ENCODE measurements at places on chromosomes 2 and 18.

DNA sequence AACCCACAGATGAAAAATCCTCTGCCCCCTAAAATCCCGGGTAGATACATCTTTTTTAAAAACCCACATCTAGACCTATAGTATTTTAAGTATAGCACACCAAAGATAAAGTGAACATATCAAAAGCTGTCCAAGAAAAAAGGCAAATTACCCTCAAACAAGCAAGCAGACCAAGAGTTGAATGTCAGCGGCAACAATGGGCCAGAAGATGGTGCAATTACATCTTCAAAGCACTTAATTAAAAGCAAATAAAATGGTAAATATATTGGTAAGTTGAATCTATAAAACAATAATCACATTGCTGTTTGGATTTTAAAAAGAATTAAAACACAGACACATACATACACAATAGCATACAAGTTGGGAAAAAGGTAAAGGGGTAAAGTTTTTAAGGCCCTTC is 98.5 kb downstream of the MYOM1 start:
- no peak for DNase-seq

- no peak for DNase-seq
Observed at GRCh38 chr2:229417176-229417575, 146.1 kb upstream of the PID1 start.

DNA sequence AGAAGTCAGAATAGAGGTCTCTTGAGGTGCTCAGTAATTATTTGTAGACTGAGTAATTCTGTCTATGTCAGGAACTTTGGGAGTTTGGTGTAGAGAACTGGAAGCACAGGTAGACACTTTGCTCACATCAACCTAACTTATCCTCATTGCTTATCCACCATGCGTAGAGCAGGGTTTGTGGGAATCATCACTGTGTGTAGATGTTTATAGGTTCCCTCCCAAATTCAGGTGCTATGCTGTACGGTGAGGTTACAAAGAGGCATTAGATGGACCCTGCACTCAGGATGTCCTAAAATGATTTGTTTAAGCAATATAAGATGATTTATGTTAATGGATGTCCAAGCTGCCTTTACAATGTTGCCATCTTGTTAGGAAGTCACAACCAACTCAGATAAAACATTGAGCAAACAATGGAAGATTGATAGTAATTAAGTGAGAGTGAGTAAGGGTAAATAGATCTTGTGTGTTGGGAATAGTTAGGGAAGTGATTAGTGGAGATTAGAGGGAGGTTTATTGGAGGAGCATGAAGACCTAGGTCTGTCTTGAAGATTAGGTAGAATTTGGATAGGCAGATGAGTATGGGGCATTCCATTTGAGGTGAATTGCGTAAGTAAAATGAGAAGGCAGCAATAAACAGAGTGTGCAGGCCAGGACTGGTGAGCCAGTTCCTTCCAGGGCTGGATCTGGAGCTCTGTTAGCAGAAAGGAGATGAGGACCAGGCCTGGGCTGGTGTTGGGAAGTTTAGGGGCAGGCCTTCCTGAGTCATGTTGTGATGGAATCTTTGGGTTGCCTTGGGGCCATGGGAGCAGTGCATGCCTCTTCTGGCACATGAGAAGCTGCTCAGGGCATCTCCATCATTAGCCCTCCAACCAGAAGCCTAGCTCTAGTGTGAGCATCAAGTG is 12.1 kb downstream of the EPAS1 start:
- DNase-seq: peak; percentile 98

DNA sequence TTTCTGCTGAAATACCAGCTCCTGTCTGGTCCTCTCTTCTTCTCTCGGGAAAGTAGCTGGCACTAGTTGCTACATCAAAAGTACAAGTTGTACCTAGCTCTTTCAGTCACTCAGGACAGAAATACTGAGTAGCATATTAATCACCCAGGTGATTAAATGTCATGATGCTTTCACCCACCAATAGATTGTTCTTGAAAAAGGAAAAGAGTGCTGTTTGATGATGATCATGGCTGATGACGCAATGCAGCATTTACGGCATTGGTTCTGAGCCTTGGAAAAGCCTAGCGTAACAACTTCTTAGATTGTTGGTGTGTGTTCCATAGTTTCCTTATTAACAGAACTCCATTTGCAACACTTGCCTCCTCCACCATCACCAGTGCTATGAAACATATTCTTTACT is 190.7 kb downstream of the CDH7 start:
- peak; percentile 93 for DNase-seq

- DNase-seq: no peak
Observed at GRCh38 chr18:69697069-69697468, 250.6 kb downstream of the CD226 start.

DNA sequence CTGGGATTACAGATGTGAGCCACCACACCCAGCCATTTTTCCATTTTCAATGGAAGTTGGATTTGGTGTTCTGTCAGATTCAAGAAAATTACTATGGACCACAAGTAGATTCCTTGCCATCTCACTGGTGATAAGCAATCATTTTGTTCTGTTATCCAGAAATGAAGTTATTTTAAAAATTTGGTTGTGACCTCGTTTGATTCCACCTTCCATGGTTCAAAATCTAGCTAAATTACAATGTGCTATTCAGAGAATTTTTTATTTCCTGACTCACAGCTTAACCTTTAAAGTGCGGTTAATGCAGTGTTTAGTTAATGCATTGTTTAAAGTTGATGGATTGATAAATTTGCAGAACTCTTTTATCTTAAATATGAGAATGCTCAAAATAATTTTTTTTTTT is 243.2 kb upstream of the BOD1L2 start:
- DNase-seq: no peak

- DNase-seq: peak; percentile 93
Observed at GRCh38 chr18:75489493-75490190, 62.1 kb upstream of the SMIM21 start.

GRCh38 chr2:233147136-233147828 is 87.1 kb downstream of the INPP5D start:
- DNase-seq: no peak

GRCh38 chr2:107197594-107198294 is 311.8 kb upstream of the ST6GAL2 start:
- no peak for DNase-seq

DNA sequence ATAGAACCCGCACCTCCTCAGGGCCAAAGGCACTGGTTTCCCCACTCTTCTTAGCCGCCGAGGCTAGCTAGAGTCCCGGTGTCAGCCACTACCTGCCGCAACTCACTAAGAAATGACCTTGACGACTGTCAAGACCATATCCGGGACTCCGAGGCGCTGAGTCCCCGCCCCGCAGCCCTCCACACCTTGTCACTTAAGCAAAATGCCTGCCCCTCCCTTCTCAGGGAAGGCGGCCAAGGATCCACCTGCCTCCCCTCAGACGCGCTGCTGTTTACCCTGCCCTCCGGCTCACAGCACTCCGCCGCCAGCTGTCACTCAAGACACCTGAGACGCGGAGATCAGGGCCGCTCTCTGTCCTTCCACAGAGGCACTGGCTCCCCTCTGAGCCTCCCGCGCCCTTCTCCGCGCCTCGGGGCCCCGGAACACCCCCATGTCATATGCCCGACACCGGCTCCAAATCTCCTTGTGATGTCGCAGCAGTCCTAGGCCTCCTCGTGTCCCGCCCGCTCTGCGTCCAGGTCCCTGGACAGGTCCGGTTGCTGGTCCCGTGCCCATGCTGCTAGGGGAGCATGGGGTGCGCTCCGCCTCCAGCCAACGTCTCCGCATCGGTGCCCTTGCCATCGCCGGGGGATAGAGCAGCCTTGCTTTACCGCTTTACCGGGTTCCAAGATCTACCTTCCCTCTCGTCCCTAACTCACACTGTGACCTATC is 32.5 kb upstream of the REG3G start:
- DNase-seq: no peak

DNA sequence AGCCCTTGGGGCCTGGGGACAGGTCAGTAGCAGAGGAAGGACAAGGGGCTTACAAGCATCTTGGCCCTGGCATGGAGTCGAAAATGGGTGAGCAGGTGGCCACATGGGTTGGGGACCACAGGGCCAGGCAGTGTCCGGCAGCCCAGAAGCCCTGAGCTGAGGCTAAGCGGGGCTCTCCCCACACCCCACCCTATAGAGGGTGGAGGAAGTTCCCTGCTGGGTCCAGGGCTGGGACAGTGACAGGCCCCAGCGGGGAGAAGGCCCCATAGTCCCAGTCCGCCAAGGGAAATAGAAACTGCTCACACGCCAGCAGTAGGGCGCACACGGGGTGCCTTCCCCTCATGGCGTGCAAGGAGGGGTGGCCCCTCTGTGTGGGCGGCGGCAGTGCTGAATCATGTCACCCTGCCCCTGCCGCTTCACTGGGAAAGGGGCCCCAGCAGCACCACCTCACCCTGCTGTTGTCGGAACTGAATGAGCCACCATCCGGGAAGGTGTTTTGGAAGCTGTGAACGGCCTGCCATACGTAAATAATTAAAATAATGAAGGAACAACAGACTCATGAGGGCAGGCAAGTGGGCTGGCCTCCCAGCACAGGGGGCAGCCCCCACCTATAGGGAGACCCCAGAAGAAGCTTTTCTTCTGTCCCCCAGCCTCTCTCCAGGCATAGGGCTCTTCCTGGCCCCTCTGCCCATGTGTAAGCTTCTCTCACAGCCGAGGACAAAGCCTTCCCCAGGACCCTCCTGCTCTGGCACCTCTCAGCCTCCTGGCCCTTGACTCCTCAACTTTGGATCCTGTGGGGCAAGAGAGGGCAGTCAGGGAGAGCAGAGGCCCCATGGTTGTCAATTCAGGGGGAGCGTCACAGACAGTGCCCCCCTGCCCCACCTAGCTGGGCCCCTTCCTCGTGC is 12.7 kb upstream of the DUSP2 start:
- DNase-seq: no peak

DNA sequence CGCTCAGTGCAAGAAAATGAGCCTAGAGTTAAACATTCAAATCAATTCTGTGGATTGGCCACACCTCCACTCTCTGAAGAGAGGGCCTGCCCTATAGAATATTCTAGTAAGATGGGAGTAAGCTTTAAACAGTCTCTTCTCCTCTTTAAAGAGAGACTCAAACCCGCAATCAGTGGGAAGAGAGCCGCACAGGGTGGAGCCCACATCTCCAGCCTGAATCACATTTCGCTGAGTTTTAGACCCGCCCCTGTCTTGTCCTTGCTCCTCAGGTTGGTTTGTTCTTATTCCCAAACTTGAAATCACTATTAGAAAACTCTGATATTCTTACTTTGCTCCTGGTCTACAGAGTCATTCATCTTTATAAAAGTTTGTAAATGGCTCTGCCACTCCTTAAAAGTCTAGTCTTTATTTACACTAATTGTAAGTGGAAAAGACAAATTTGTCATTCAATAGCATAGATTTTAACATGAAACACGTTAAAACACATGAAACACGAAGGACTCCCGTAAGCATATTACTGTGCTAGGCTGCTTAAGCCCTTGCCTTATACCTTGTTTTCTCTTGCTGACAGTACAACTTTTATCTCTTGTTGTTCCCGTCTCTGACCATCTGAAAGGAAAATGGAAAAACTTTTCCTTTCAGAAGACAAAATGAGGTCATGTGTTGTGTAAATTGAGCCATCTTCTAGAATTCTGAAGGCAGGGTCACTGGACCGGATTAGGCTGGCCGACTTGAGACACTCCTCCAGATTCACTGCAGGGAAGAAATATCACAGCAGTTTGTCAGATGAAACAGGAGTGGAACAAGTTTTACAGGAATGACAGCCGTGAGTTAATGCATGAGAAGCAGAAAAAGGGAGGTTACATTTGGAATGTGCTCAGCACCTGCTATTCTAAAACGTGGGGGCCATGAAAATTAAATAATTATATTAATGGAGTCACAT is 5.6 kb downstream of the DSC1 start:
- peak; percentile 86 for DNase-seq

DNA sequence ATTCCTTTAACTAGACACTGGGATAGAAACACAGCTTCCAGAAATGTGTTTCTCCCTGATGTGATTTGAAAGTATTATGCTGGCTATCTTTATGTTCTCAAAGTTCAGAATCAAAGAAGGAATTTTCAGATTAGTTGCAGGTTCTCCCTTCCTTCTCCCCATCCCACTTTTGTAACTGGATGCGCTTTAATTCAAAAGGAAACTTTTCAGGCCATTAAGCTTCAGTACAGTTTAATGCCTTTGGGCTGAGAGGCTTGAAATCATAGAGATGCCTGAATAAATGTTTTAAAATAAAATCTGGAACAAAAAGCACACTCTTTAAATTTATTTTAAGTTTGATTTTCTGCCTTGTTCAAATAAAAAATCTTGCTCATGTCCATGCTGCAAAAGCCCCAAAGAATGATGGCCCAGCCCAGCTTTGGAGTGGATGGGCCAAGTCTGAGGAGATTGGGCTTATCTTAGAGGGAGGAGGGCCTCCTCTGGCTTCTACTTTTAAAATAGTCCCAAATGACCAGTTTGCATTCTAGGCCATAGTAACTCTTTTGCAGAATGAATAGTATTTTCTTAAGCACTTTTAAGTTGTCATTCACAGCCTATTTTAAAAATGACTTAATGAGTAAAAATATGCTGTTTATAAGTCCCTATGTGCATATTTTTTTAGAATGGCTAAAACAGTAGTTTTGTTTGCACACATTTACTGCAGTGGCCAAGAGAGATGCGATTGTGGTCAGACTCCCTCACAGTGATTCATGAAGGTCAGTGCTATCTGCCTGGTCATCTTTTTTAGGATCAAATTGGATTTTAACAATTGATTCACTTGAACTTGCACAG is 129.2 kb downstream of the MTX2 start:
- DNase-seq: no peak

- no peak for DNase-seq
Observed at GRCh38 chr2:158651358-158652057, 143.6 kb upstream of the DAPL1 start.

- peak; percentile 93 for DNase-seq
Observed at GRCh38 chr2:18834341-18834740, 245.0 kb upstream of the NT5C1B start.

DNA sequence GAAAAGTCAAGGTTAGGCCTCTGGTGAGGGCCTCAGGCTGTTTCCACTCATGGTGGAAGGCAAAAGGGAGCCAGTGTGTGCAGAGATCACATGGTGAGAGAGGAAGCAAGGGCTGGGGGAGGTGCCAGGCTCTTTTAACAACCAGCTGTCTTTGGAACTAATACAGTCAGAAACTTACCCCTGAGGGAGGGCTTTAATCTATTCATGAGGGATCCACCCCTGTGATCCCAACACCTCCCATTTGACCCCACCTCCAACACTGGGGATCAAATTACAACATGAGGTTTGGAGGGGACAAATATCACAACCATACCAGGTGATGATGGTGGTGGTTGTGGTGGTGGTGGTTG is 10.9 kb downstream of the POLI start:
- DNase-seq: no peak

- DNase-seq: no peak
Observed at GRCh38 chr2:27736031-27736889, 35.3 kb upstream of the MRPL33 start.

- DNase-seq: no peak
Observed at GRCh38 chr2:157875641-157876065, 477 bp downstream of the ACVR1 start.

- DNase-seq: peak; percentile 64
Observed at GRCh38 chr2:134372611-134373131, 118.8 kb downstream of the MGAT5 start.

- DNase-seq: peak; percentile 79
Observed at GRCh38 chr2:215917953-215918620, 95.3 kb downstream of the MREG start.

- no peak for DNase-seq
Observed at GRCh38 chr2:33503002-33503401, 26.6 kb downstream of the RASGRP3 start.

- peak; percentile 80 for DNase-seq
Observed at GRCh38 chr2:200781616-200782015, 30.1 kb upstream of the BZW1 start.

- DNase-seq: no peak
Observed at GRCh38 chr2:1233281-1233680, 180.0 kb upstream of the TPO start.

- DNase-seq: peak; percentile 65
Observed at GRCh38 chr2:188909036-188909435, 65.1 kb upstream of the COL3A1 start.
